Gastrocnemius medialis (tissue), 4 donors: ENCODE measurements at places on chromosomes 5 and 9.
A peak's percentile ranks its signal among the peaks of the same experiment; 100 is the strongest.

- H3K27ac ChIP-seq = no peak overlapping the region
- H3K27me3 ChIP-seq = no peaks in the 10 kb centered on the region
- H3K4me1 ChIP-seq = no peaks in the 10 kb centered on the region
Observed at GRCh38 chr9:30609713-30610112, 1774.7 kb upstream of the ACO1 start.

GRCh38 chr5:131299465-131299864 lies 35.6 kb downstream of the CDC42SE2 start:
- H3K36me3 ChIP-seq = no peaks in the 10 kb centered on the region
- H3K4me1 ChIP-seq = peaks cover 7% of the 10 kb centered on the region
- H3K27me3 ChIP-seq = no peaks in the 10 kb centered on the region
- H3K4me3 ChIP-seq = no peak overlapping the region
- DNase-seq = no peak
- H3K27ac ChIP-seq = no peak overlapping the region

DNA sequence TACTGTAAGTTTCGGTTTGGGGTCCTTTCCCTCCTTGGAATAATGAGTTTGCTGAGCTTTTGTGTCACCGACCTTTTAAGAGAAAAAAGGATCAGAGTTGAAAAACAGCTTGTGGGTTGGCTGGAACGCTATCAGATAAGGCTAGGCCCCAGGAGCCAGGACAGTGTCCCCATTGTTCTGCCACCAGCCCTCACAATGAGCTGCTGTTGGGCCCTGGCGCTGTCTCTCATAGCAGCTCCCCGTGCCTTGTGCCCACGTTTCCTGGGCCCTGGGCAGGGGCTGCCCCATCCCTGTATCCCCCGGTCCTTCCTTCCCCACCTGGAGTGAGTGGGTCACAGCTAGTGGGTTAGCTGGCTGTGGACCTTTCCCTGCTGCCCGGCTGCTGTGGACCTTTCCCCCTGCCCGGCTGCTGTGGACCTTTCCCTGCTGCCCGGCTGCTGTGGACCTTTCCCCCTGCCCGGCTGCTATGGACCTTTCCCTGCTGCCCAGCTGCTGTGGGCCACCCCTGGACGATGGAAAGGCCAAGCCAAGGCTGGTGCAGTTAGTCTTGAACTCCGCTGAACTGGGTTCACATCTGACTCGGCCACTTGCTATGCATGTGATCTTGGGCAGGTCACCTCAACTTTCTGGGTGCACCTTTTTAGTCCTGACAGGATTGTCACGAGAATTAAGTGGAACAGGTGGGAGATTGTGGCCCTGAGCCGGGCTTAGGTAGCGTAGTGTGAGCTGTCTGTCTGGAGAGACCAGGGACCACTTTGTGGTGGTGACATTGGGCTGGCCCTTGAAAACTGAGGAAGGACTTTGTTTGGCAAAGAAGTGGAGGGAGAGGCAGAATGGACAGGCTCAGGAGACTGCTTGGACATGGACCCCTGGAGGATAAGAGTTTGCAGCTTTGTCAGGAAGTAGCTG lies 99.5 kb downstream of the DAB2IP start:
- no peak for DNase-seq
- H3K36me3 ChIP-seq = no peaks in the 10 kb centered on the region
- peak overlapping the region; percentile 72 for H3K27ac ChIP-seq
- peaks cover 79% of the 10 kb centered on the region for H3K4me1 ChIP-seq
- no peak overlapping the region for H3K4me3 ChIP-seq

DNA sequence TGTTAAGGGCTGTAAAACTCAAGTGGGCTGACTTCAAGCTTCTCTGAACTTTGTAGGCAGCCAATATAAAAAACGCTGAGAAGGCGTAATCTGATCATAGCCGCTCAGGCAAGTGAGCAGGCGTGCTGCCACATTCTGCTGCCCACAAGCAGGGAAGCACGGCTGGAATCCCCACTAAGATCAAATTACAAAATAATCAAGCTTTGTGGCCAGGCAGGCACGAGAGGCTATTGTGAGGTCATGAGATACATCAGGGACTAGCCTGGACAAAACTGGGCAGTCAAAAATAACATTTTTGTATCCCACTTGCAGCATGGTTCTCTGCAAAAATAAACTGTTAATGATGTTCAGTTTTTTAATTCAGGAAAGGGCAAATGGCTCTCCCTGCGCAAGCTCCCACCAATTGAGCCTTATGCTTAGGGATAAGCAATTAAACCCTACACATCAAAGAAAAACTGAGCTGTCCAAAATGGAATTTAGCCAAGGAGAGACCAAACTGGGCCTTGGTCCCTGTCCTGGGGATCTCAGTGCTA lies 64.0 kb downstream of the POU5F2 start:
- no peak for DNase-seq
- H3K4me1 ChIP-seq = peaks cover 8% of the 10 kb centered on the region
- no peaks in the 10 kb centered on the region for H3K36me3 ChIP-seq
- no peak overlapping the region for H3K27ac ChIP-seq
- H3K27me3 ChIP-seq = no peaks in the 10 kb centered on the region

- no peaks in the 10 kb centered on the region for H3K36me3 ChIP-seq
- H3K27me3 ChIP-seq = no peaks in the 10 kb centered on the region
- H3K27ac ChIP-seq = peak overlapping the region; percentile 94
- DNase-seq = no peak
- peaks cover 72% of the 10 kb centered on the region for H3K4me1 ChIP-seq
Observed at GRCh38 chr9:97985058-97985861, 2.1 kb downstream of the ANP32B start.

GRCh38 chr5:113608113-113608596 lies 94.7 kb downstream of the YTHDC2 start:
- no peaks in the 10 kb centered on the region for H3K36me3 ChIP-seq
- H3K27ac ChIP-seq = no peak overlapping the region
- DNase-seq = no peak
- H3K27me3 ChIP-seq = peaks cover 6% of the 10 kb centered on the region
- no peak overlapping the region for H3K4me3 ChIP-seq
- no peaks in the 10 kb centered on the region for H3K4me1 ChIP-seq

DNA sequence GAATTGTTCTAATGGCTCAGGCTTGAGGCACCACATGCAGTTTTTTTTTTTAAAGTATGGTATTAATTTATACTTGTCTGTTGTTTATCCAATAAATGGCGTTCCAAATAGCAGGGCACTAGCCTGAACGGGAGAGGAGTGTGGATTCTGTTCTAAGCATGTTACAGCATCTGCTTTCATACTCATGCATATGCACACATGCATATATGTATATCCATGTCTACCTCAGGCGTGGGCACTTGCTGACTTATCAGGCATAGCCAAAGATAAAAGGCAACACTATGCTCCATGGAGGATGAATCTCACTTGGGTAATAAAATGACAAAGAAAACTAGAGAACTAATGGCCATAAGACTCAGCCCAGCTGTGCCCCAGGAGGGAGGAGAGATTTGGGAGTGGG lies 393.8 kb downstream of the GADD45G start:
- H3K27me3 ChIP-seq = no peaks in the 10 kb centered on the region
- peak overlapping the region; percentile 84 for H3K27ac ChIP-seq
- no peaks in the 10 kb centered on the region for H3K36me3 ChIP-seq
- no peak for DNase-seq
- H3K4me1 ChIP-seq = peaks cover 48% of the 10 kb centered on the region

- H3K36me3 ChIP-seq = no peaks in the 10 kb centered on the region
- H3K4me3 ChIP-seq = no peak overlapping the region
- no peak for DNase-seq
Observed at GRCh38 chr5:83551821-83552220, 80.3 kb downstream of the VCAN start.

GRCh38 chr9:115939065-115939765 lies 214.4 kb upstream of the PAPPA start:
- no peak for DNase-seq
- H3K27me3 ChIP-seq = no peaks in the 10 kb centered on the region
- no peaks in the 10 kb centered on the region for H3K4me1 ChIP-seq

- no peaks in the 10 kb centered on the region for H3K36me3 ChIP-seq
- DNase-seq = no peak
- H3K27ac ChIP-seq = no peak overlapping the region
Observed at GRCh38 chr9:25505644-25506043, 172.6 kb downstream of the TUSC1 start.

DNA sequence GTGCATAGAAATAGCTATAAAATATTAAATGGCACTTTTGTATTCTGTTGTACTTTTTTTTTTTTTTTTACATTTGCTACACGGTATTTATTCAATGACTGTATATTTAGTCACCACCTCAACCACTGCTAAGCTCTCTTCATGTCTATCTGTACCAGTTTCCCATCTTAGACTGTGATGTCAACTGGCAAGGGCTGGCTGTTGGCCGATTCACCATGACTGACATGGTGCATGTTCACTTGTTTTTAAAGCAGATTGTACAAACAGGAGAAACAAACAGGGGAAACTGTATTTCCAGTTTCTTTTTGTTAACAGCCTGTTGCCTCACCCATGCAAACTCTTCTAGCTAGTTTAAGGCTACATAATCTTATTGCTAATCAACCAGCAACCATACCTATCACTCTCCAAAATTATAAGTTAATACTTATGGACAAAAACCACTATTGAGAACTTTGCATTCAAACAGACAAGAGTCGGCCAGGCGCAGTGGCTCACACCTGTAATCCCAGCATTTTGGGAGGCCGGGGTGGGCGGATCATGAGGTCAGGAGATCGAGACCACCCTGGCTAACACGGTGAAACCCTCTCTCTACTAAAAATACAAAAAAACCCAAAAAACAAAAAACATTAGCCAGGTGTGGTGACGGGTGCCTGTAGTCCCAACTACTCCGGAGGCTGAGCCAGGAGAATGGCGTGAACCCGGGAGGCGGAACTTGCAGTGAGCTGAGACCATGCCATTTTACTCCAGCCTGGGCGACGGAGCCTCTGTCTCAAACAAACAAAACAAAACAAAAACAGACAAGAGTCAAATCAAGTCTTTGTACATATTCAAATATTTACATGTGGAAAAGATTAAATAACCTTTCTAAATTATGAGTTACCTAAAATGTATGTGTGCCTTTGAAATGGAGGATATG lies 13.2 kb downstream of the ZFAND5 start:
- DNase-seq = no peak
- H3K4me1 ChIP-seq = peaks cover 33% of the 10 kb centered on the region
- H3K36me3 ChIP-seq = peaks cover 10% of the 10 kb centered on the region

DNA sequence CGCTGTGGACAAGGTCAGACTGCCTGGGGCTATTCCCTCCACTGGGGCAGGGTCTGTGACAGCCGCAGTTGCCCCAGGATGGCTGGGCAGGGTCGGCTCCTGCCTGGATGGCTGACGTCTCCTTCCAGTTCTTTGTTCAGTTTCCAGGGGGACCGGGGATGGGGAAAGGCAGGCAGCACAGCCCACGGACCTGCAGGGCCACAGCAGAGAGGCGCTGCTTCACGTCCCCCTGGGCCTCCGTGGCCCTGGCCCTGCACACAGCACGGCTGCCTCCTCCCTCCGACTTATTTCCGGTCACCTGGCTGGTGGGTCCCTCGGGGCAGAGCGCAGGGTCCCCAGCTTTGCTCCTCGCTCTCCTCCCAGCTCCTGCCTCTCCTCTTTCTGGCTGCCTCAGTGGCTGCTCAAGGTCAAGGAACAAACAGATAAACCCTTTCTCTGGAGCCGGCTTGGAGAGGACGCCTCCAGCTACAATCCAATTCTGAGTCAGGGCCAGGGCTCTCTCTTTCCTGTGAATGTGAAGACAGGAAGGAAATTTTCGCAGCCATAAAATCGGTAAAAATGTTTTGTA lies 169.7 kb downstream of the C9orf50 start:
- no peaks in the 10 kb centered on the region for H3K27me3 ChIP-seq
- no peak for DNase-seq
- H3K27ac ChIP-seq = peak overlapping the region; percentile 65
- H3K36me3 ChIP-seq = no peaks in the 10 kb centered on the region
- H3K4me3 ChIP-seq = no peak overlapping the region

DNA sequence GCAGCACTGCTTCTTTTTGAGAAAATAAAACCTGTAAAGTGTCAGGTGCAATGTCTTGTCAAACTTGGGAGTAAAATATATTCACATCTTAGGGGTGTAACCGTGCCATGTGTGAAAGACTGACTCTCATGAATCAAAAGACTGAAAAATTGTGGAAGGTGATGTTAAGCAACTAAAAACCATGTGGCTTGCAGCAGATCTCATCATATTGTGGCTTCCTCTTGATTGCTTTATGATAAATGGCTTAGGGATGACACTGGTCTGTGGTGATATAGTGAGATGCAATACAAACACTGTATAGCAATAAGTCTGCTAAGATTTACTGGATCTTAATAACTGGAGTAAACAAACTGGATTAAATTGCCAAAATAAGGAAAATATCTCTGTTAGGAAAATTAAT lies 321.6 kb downstream of the EDIL3 start:
- H3K36me3 ChIP-seq = no peaks in the 10 kb centered on the region
- no peaks in the 10 kb centered on the region for H3K27me3 ChIP-seq
- no peaks in the 10 kb centered on the region for H3K4me1 ChIP-seq
- DNase-seq = no peak
- no peak overlapping the region for H3K4me3 ChIP-seq

DNA sequence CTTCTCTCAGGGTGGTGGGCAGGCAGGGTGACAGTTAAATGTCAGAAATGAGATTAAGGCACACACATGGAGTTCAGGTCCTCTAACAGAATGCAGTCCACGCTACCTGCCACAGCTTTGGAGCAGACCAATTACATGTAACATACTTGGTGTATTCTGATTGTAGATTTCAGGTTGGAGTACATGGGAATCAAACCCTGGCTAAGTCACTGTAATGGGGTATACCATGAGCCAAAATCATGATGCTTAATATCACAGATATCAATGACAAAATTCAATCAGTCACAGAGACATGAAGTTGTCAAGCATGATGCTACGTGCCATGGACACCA lies 48.9 kb downstream of the MEF2C start:
- H3K36me3 ChIP-seq = no peaks in the 10 kb centered on the region
- H3K27ac ChIP-seq = peak overlapping the region; percentile 85
- no peaks in the 10 kb centered on the region for H3K27me3 ChIP-seq
- DNase-seq = no peak

GRCh38 chr5:14922456-14922855 lies 50.9 kb upstream of the ANKH start:
- H3K4me1 ChIP-seq = no peaks in the 10 kb centered on the region
- DNase-seq = no peak
- no peak overlapping the region for H3K27ac ChIP-seq
- H3K4me3 ChIP-seq = no peak overlapping the region

GRCh38 chr9:99783799-99784198 lies 37.9 kb upstream of the NR4A3 start:
- H3K27me3 ChIP-seq = no peaks in the 10 kb centered on the region
- no peak overlapping the region for H3K4me3 ChIP-seq
- DNase-seq = no peak
- no peaks in the 10 kb centered on the region for H3K4me1 ChIP-seq
- H3K36me3 ChIP-seq = no peaks in the 10 kb centered on the region
- H3K27ac ChIP-seq = no peak overlapping the region

GRCh38 chr9:133901184-133901835 lies 90.8 kb downstream of the VAV2 start:
- no peak overlapping the region for H3K27ac ChIP-seq
- no peaks in the 10 kb centered on the region for H3K36me3 ChIP-seq
- DNase-seq = no peak
- no peaks in the 10 kb centered on the region for H3K27me3 ChIP-seq
- no peaks in the 10 kb centered on the region for H3K4me1 ChIP-seq

GRCh38 chr5:24497591-24498157 lies 147.1 kb downstream of the CDH10 start:
- no peak for DNase-seq
- no peaks in the 10 kb centered on the region for H3K36me3 ChIP-seq
- no peak overlapping the region for H3K4me3 ChIP-seq
- H3K27ac ChIP-seq = no peak overlapping the region
- H3K4me1 ChIP-seq = no peaks in the 10 kb centered on the region
- no peaks in the 10 kb centered on the region for H3K27me3 ChIP-seq
